ENCODE measurements at places on chromosomes 5 and 9. TPM values are rescaled to one million over a fixed set of nuclear protein-coding genes. Genes with fewer than 3 reads are reported as not detected.

DNA sequence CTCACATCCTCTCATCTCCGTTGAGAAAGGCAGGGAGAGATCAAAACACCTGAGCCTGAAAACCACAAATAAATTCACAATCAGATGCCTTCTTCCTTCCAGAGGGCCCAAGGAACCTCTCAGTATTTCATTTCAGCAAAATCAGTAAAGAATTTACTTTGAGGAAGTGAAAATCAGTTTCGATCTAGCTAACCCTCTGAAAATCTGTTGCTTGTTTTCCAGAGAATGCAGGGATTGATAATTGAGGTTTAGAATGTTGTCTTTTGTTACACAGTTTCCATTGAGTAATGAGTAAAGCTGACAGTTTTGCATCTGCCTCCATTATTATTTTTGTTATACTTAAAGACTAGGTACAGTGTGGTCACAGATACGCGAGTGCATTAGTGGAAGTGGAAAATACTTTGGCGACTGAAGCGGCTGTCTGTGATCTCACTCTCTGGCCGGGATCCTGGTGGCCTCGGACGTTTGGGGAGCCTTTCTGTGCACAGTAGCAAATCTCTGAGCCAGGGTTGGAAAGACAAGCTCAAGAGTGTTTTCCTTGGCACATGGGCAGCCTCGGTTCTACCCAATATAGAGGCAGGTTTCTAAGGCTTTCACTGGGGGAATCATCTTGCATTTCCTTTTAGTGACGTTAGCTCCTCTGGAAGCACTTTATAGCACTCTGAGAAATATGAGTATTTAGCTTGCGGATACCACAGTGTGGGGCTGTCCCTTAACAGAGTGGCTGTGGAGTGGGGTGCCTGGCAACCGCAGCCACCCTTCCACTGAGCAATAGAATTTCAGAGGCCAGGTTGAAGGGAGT lies 32.2 kb upstream of the ANGPTL2 start:
- H3K4me3 ChIP-seq, result no peak overlapping the region
- no peak for DNase-seq
- no peak overlapping the region for H3K27ac ChIP-seq
- no peaks in the 10 kb centered on the region for H3K36me3 ChIP-seq

DNA sequence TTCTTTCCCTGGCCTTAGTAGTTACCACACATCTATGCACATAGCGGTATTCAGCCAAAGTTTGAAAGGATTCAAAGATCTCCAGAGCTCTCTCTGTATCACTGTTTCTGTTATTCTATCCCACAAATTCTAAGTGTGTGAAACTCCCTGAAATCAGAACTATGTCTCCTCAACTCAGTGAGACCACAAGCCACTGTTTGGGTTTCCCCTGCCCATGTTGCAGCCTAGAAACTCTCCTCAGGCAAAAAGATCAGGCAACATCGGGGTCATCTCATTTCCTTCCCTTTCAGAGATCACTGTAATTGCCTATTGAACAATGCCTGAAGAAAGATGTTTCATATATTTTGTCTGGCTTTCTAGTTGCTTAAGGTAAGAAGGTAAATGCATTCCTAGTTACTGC lies 135.6 kb downstream of the TMC1 start:
- DNase-seq, result no peak
- no peaks in the 10 kb centered on the region for H3K36me3 ChIP-seq
- no peaks in the 10 kb centered on the region for H3K27me3 ChIP-seq
- no peak overlapping the region for H3K4me3 ChIP-seq

- DNase-seq, result no peak
- H3K36me3 ChIP-seq, result no peaks in the 10 kb centered on the region
- H3K27ac ChIP-seq, result no peak overlapping the region
- H3K4me3 ChIP-seq, result no peak overlapping the region
- no peaks in the 10 kb centered on the region for H3K27me3 ChIP-seq
Measured at GRCh38 chr5:38452201-38452600, 104.2 kb downstream of the LIFR start.

- H3K27me3 ChIP-seq, result no peaks in the 10 kb centered on the region
- no peaks in the 10 kb centered on the region for H3K36me3 ChIP-seq
- no peak for DNase-seq
Measured at GRCh38 chr5:107607671-107608345, 62.9 kb downstream of the EFNA5 start.

DNA sequence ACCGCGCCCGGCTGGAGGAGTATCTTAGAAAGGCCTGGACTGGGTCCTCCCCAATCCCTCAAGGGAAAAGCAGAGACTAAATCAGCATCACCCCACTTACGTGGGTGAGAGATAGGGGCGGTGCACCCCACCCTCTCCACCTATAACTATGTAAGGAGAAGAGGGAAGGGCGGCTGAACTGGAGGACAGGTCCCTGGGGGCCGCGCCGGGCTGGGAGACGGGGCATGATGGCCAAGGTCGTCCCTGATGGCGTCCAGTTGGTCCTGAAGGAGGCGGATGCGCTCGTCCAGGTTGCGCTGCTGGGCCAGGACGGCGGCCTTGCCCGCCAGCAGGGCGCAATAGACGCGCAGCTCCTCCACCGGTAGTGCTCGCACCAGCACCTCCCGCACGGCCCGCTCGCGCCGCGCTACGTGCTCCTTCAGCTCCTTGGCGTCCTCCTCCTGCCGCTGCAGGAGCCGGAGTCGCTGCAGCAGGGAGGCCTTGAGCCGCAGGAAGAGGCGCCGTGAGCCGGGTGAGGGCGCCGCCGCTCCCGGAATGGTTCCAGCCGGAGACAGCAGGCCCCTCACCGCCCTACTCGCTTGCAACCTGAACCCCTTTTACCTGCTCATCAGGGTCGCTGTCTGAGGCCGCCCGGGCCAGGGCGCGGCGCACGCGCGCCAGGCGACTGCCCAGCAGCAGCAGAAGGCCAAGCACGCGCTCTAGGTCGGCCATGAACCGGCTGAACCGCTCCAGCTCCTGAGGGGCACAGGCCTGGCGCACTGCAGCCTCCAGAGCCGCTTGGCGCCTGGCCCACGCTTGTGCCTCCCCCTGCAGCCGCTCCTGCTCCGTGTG lies 7.6 kb downstream of the SHROOM1 start:
- H3K36me3 ChIP-seq, result no peaks in the 10 kb centered on the region
- peaks cover 17% of the 10 kb centered on the region for H3K4me1 ChIP-seq
- no peak overlapping the region for H3K4me3 ChIP-seq

- H3K36me3 ChIP-seq, result no peaks in the 10 kb centered on the region
- no peaks in the 10 kb centered on the region for H3K27me3 ChIP-seq
Measured at GRCh38 chr5:2415678-2416077, 335.8 kb downstream of the IRX2 start.

DNA sequence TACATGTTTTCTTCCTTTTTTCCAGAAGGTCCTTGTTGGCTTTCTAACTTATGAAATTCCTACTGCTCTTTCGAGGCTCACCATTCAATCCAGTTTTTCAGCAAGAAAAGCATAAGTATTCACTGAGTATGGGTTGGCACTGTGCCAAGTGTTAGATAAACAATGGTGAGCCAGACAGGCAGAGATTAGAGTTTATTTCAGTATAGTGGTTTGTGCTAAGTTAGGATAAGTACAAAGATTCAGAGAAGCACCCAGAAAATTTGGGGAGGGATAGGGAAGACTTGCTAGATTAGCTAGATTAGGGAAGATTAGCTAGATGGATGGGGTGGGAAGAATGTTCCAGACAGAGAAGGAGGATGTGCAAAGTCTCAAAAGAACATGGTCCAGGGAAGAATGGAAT lies 122.9 kb downstream of the OXCT1 start:
- H3K27ac ChIP-seq, result no peak overlapping the region
- no peaks in the 10 kb centered on the region for H3K4me1 ChIP-seq
- no peaks in the 10 kb centered on the region for H3K36me3 ChIP-seq
- H3K4me3 ChIP-seq, result no peak overlapping the region
- no peaks in the 10 kb centered on the region for H3K27me3 ChIP-seq

LIX1 gene
- not detected for total RNA-seq

ANKRD34B gene
- total RNA-seq, result not detected

DNA sequence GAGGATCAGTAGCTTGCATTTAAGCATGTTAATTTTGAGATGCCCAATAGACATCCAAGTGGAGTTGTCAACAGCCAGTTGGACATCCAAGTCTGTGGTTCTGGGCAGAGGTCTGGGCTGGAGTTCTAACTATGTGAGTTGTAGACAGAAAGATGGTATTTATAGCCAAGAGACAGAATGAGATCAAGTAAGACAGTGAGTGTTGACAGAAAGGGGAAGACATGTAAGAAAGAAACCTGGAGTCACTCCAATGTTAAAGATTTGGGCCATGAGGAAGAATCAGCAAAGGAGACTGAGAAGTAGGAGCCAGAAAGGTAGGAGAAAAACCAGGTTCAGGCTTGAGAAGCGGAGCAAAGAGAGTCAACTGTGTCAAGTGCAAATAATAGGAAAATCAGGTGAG lies 95.5 kb upstream of the PUM3 start:
- no peaks in the 10 kb centered on the region for H3K4me1 ChIP-seq
- no peak overlapping the region for H3K27ac ChIP-seq
- no peaks in the 10 kb centered on the region for H3K36me3 ChIP-seq
- H3K4me3 ChIP-seq, result no peak overlapping the region
- no peak for DNase-seq

DNA sequence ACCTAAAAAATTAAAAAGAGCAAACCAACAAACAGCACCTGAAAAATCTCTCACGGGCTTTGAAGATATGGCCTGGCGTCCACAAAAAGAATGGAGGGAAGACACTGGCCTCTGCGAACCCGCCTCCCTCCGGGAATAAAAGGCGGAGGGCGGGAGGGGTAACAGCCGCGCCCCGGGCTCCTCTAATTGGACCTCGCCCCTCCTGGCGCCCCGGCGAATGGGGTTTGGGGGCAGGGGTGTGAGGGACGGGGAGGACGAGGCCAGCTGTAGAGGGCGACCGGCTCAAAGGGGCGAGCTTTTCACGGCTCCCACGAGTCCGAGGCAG lies 753 bp downstream of the FANCC start:
- no peaks in the 10 kb centered on the region for H3K36me3 ChIP-seq
- H3K27ac ChIP-seq, result peak overlapping the region; percentile 97
- peak overlapping the region; percentile 91 for H3K4me3 ChIP-seq
- no peaks in the 10 kb centered on the region for H3K27me3 ChIP-seq
- peaks cover 15% of the 10 kb centered on the region for H3K4me1 ChIP-seq
- peak; percentile 63 for DNase-seq

SHC3 gene
- 6.9 TPM for total RNA-seq

PCSK5 gene
- total RNA-seq, result 12.2 TPM

NMUR2 gene
- total RNA-seq, result not detected

TSLP gene
- not detected for total RNA-seq

- H3K27me3 ChIP-seq, result no peaks in the 10 kb centered on the region
- no peaks in the 10 kb centered on the region for H3K4me1 ChIP-seq
- no peak overlapping the region for H3K4me3 ChIP-seq
- no peak overlapping the region for H3K27ac ChIP-seq
Measured at GRCh38 chr9:128435611-128436010, 15.0 kb downstream of the CERCAM start.

JAKMIP2 gene
- total RNA-seq, result 0.78 TPM

IARS1 gene
- total RNA-seq, result 45.1 TPM

GRCh38 chr5:39377613-39378012 lies 13.3 kb upstream of the C9 start:
- no peaks in the 10 kb centered on the region for H3K36me3 ChIP-seq
- no peak overlapping the region for H3K27ac ChIP-seq
- H3K27me3 ChIP-seq, result no peaks in the 10 kb centered on the region
- no peak for DNase-seq
- H3K4me1 ChIP-seq, result peaks cover 9% of the 10 kb centered on the region

- H3K27ac ChIP-seq, result no peak overlapping the region
- DNase-seq, result no peak
- H3K36me3 ChIP-seq, result peaks cover 2% of the 10 kb centered on the region
Measured at GRCh38 chr9:14782286-14783051, 59.9 kb upstream of the CER1 start.

SLC46A2 gene
- 0.78 TPM for total RNA-seq

DNA sequence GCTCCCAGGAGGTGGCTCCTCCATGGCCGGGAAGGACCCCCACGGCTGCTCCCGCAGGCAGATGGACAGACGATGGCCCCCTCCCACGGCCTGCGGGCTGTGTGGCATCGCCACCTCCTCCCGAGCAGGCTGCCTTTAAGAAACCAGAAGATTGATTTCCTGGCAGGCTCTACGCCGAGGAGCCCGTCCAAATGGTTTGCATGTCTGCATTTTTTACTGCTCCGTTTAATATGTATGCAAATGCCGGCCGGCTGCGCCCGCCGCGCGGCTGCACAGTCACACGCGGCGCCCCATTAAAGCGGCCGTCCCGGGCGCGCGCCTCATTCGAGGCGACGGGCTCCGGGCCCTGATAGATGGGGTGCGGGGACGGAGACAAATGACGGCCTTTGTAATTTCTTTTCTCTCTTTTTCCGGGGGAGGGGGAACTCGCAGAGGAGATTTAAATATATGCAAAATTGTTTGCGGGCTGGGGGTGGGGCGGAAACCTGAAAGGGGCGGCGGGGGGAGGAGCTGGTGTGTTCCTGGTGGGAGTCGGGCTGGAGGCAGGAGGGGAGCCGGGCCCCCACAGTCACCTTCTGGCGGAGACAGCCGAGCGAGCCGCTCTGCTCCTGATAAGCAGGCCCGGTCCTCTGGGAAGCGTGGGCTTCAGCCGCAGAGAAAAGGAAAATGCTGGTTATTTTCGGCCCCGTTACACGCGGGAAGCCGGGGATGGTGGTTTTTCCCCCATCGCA lies 158.7 kb upstream of the IER5L start:
- peak overlapping the region; percentile 27 for H3K27ac ChIP-seq
- peaks cover 36% of the 10 kb centered on the region for H3K4me1 ChIP-seq
- H3K36me3 ChIP-seq, result no peaks in the 10 kb centered on the region
- no peak overlapping the region for H3K4me3 ChIP-seq
- H3K27me3 ChIP-seq, result no peaks in the 10 kb centered on the region
- peak; percentile 56 for DNase-seq

GRCh38 chr5:146026307-146027010 lies 78.9 kb downstream of the PLAC8L1 start:
- no peaks in the 10 kb centered on the region for H3K36me3 ChIP-seq
- H3K4me3 ChIP-seq, result no peak overlapping the region
- peaks cover 8% of the 10 kb centered on the region for H3K4me1 ChIP-seq
- H3K27me3 ChIP-seq, result no peaks in the 10 kb centered on the region
- DNase-seq, result no peak

PLPPR1 gene
- not detected for total RNA-seq

HAVCR2 gene
- 12.2 TPM for total RNA-seq

OR1Q1 gene
- not detected for total RNA-seq

ZDHHC11B gene
- 6.2 TPM for total RNA-seq

- no peaks in the 10 kb centered on the region for H3K27me3 ChIP-seq
- no peak for DNase-seq
- H3K36me3 ChIP-seq, result no peaks in the 10 kb centered on the region
Measured at GRCh38 chr5:166341740-166342337, 1949.6 kb upstream of the WWC1 start.

- no peaks in the 10 kb centered on the region for H3K27me3 ChIP-seq
- no peak overlapping the region for H3K4me3 ChIP-seq
- no peaks in the 10 kb centered on the region for H3K36me3 ChIP-seq
- no peak overlapping the region for H3K27ac ChIP-seq
- DNase-seq, result no peak
Measured at GRCh38 chr5:152673601-152674000, 268.5 kb upstream of the NMUR2 start.
